ENCODE measurements at places on chromosomes 16 and 17.

GRCh38 chr16:27721531-27722181, 171.7 kb downstream of the KATNIP start:
- peak; percentile 82 for DNase-seq

DNA sequence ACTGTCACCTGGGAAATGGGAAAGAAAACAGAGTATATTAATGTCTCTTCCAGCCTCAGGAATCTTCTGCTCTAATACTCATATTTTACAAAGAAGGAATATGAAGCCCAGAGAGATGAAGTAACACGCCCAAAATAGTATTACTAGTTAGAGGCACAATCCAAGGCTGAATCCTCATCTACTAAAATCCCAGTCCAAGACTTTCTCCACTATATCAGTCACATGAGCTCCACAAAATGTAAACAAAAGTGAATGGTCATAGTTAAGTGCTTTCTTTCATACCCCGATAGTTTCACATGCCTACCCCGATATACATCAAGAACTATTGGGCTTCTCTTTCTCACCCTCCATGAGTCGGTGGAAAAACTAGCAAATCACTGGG, 965 bp downstream of the INTS2 start:
- DNase-seq, result no peak

DNA sequence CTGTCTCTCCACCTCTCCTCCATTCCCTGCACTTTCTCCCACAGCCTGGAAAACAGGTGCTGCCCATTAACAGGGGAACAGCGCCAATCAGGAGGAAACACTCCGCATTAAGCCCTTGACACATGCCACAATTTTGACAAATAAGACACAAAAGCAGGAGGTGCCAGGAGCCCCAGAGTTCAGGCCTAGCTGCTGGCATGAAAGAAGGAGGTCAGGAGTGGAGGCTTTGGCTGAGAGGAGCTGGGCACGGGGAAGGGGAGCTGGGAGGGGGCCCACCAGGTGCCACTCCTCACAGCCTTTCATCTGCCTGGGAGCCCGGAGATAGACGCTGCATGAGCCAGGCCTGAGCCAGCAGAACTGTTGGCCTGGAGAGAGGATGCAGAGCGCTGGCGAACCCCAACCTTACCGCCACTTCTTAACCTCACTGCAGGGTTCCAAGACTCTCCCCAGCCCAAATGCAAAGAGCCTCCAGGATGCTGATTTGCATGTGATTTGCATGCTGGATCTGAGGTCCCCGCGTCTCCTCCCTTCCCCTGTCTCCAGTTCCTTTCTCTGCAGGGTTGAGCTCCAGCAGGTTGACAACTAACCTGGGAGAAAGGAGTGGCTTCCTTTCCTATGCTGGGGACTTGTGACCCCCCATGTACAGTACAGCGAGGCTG, 139.8 kb upstream of the SDK2 start:
- no peak for DNase-seq

DNA sequence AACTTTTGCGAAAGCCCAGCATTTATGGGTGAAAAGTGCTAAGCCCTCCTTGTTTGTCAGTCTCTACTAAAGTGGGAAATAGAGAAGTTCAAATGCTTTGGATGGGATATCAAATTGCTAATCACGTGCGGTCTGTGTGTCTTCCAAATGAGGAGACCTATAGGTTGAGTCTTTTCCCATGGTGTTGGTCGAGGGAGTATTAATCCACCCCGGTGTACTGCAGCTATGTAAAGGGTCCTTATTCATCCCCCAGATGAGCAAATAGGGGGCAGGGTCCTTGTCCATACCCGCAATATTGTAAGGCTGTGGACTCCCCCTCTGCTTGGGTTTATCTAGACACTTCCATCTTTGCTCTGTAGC, 14.6 kb downstream of the KIAA0513 start:
- DNase-seq, result no peak

DNA sequence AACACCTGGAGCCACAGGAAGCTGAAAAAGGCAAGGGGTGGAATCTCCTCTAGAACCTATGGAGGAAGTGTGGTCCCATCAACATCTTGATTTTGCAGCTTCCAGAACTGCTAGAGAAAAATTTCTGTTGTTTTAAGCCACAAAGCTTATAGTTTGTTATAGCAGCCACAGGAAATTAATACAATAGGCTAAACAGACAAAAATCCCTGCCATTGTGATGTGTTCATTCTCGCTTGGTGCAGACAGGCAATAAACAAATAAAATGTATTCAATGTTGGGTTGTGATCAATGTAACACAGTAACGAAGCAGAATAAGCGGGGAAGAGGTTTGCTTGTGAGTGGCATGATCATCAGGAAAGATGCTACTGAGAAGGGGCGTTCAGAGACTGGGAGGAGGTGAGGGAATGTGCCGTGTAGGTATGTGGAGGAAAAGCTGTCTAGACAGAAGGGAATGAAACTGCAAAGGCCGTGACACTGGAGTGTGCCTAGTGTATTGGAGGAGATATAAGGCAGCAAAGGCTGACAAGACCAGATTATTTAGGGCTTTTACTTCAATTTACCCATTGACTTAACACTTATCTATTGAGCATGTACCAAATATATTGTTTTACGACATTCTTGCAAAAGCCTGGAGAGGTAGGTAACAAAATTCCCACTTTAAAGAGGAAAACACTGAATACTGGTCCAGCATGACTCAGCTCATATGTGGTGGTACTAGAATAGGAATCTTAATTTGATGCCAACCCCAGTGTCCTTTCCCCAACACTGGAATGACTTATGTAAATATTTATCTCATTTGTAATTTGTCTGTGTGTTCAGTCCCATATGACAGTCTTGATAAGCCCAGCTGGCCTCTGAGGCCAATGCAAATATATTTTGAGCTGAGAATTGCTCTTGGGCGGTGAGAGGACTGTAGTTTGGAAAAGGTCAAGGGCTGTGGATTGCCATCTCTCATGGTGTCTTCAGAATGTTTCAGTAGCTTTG, 375.9 kb downstream of the CDH13 start:
- DNase-seq, result no peak

DNA sequence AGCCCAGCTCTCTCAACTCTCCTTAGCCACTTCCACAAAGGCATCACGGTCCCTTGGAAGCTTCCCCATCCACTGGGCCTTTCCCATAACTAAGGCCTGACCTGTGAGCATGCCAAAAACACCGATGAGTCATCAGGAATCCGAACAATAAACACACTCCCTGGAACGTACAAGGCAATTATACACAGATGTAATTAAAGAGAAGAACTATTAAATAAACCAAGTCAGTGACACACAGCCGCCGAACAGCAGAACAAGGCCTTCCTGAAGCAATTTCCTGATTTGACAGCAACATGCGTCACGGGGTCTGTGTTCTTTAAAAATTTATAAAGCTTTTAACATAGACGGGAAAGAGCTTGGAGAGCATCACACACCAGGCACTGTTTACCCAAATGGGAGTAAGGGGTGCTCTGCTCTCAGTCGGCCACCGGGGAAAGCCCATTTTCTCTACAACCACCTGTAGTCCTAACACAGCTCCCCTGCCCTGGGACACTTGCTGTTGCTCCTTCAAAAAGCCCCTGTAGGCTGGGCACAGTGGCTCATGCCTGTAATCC, 29.4 kb downstream of the COG7 start:
- peak; percentile 79 for DNase-seq

- no peak for DNase-seq
Observed at GRCh38 chr17:63450551-63450950, 4.4 kb upstream of the CYB561 start.

DNA sequence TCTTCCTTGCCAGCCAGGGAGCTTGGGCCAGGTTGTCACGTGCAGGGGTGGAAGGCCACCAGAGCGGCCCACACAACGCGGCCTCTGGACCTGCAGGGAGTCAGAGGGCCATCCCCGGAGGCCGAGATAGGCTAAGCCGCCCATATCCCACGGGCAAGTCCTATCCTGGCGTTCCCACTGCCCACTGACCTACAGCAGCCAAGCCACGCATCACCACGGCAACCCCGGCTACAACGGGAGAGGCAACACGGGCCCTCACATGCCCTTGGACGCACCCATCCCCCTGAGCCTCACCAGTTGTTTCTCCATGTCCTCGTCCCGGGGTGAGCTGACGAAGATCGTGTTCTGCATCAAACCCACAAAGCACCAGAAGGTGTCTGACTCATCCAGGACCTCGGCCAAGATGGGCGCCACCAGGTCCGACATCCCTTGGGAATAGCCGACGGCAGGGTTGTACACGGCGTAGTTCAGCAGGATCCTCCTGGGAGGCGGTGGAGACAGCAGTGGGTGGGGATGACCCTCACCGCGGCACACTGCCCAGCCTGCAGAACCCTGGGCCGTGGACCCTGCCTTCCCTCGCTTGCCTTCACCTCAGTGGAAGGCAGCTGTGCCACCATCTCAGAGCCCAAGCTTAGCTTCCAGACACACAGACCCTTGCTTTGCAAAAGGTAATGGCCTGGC, 88.2 kb downstream of the TBC1D16 start:
- no peak for DNase-seq

DNA sequence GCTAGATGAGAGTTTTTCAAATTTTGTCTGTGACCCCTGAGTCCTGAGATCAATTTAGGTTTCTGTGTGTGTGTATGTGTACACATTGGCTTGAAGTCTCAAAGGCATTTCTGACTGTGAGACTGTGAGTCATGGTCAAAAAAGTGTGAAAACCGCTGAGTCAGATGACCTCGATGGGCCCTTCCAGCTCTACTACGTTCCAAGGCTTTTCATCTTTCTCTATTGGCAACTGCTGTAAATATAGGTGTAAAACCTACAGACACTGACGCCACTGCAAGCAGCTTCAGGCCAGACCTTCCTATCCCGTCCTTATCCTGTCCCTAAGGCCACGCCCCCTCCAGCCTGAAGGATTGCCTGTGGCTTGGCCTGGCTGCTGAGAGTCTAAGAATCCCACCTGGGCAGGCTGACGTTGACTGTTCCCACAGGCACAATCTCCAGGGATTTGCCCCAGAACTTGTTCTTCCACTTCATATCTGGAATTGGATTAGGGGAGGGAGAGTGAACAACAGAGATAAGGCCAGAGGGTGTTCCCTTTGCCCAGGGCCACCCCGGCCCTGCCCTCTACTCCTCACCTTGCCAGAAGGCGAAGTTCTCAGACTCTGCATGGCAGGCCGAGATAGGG, 11.3 kb downstream of the OSBPL7 start:
- DNase-seq, result no peak

- DNase-seq, result no peak
Observed at GRCh38 chr17:45290269-45290765, 26.5 kb downstream of the MAP3K14 start.
